ENCODE measurements at places on chromosomes 12 and 14.

GRCh38 chr12:88958153-88958552 lies 377.9 kb upstream of the KITLG start:
- DNase-seq = no peak

GRCh38 chr12:116325336-116325664 lies 47.8 kb upstream of the MED13L start:
- no peak for DNase-seq

DNA sequence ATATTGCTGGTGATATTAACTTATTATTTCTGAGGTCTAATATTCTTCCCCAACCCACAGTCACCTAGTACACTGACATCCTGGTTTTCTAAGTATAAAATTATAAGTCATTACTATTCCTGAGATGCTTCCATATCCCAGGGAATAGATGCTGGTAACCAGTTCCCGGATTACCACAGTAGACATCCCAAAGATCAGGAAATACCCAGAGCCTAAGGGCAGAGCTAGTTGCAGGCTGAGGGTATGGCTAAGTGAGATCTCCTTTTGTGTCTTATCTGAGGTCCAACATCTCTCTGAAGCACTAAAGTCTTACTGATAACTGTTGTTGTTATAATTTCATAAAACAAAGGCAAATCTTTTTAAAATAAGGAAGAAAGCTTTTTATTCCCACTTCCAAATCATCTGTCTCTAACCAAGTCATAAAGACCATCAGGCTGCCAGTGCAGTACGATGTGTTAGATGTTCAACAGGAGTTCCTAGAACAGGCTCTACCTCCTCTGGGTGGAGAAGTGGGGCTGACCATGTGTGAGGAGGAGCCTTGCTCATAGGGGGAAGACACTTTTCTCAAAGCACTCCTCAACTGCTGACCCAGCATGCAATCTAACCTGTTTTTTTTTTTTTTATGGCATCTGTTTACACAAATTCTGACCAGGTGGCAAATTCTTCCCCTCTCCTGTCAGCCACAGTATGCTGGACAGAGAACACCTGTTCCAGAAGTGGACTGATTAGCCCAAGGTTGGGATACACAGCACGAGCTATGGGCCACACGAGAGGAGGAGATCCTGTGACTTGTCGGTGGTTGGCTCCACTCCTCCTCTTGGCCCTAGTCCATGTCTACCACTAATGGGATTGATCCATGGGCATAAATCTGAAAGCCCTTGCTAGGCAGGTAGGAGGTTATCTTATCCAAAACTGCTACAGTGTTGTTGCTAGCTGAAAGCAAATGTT lies 16.1 kb upstream of the GRIP1 start:
- DNase-seq = no peak

DNA sequence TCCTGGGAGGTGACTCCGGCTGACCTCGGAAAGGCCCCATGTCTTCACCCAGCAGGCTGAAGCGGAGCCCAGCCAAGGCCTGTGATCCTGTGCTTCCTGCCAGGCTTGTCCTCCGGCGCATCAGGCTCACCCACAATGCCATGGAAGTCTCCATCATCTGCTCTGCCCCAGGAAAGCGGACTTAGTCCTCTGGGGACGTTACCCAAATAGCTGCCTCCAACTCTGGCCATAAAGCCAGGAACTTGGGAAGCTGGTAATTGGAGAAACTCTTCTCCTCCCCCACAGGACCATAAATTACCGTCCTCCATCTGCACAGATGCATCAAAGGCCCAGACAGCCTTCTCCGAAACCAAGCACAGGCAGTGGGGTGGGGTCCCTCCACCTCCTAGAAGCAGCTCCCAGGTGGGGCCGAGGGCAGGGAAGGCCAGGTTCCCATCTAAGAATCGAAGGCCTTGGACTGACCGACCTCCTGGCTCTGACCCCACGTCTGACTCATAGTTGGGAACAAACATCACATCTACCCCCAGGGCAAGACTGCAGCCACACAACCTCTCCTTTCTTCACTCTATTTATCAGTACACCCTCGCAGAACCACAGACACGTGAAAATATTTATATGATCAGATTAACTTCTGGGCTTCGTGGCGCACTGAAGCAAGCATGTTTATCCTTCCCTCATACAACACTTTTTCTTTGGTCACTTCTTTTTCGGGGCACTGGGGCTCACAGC lies 56.4 kb downstream of the PITPNM2 start:
- DNase-seq = no peak

DNA sequence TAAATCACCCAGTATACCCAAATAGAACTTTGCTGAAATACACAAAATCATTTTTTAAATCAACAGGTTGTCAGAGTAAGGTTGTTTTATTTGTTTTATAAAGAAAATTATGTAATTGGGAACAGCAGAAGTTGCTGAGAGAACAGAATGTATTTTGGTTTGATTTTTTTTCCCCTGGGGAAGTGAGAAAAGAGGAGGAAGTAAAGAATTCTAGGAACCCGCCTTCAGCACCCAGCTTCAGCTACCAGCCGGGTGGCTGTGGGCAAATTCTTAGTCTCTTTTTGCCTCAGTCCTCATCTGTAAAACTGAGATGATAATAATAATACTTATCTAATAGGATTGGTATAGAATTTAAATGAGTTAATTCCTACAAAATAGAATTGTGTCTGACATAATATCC lies 119.4 kb downstream of the SRGAP1 start:
- no peak for DNase-seq

DNA sequence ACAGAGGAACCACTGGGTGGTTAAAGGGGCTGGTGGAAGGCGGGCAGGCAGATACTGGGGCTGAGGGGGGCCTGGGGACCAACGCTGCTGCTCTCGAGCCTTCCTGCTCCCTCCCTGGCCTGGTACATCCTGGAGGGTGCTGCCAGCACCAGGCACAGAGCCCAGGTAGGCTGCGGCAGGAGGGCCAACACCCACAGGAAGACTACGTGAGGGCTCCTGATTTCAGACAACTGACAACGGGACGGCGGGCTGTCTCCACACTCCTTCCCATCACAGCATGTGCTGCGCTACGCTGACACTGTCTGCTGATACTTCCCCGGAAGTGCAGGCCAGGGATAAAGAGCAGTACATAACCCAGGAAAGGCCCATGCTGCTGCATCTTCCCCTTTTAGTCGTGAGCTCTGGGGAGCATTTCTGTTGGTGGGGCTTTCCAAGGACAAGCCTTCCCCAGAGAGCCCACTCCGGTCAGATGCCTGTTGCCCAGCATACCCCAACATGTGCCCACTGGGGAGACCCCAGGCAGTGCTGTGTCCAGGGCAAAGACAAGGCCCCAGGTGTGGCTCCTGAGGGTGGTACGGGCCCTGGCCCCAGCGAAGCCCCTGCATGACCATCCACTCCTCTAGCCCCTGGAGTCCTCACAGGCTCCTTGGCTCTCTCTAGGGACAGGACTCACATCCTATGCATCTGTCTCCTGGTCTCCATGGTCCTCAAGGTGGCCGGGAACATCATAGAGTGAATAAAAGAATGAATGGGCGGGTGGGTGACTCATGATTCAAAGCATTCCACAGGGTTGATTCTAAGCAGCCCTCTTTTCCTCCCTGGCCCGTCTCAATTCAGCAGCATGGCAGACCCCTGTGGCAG lies 38.0 kb downstream of the CHGA start:
- no peak for DNase-seq

DNA sequence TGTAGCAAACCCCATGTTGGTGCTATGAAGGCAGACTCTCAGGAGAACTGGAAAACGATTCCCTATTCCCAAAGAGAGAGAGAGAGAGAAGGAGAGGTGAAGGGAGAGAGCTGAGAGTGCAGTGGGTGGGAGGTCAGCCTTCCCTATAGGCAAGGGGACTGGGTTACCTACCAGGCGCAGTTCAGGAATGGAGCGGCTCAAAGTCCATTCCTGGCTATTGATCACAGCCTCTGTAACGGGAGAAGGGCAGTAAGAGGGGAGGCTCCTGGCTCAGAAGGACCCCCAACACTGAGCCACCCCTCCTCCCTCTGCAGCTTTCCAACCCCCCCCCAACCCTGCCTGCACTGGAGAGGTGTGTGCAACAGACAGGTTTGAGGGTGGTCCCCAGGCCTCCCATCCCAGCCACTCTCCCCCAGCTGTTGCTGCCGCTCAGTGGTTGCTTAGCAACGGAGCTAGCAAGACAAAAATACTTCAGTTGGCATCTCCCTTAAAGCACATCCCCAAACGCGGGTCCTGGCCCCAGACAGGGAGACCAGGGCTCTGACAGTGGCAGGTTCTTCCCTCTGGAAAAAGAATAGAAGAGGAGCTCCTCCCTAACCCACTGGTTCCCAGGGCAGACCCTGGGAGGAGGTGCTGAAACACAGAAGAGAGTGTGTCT lies 3.2 kb downstream of the AGAP2 start:
- no peak for DNase-seq

GRCh38 chr12:43692064-43692463 lies 66.5 kb downstream of the PUS7L start:
- DNase-seq = no peak

DNA sequence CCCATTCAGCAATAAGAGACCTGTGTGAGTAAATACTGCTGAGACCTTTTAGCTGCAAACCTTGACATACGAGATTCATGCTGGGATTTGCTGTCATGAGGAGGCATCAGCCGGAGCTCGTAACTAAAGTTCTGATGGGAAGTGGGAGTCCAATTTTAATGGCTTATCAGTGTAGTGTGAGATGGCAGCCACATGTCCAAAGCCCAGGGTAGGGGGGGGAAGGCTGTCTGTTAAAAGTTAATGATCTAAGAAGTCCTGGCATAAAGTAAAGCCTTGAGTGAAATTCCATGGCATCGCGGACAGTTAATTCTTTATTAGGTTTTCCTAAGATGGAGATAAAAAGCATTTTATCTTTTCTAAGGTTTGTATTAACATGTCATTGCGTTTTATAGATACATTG lies 240.0 kb downstream of the AACS start:
- no peak for DNase-seq

DNA sequence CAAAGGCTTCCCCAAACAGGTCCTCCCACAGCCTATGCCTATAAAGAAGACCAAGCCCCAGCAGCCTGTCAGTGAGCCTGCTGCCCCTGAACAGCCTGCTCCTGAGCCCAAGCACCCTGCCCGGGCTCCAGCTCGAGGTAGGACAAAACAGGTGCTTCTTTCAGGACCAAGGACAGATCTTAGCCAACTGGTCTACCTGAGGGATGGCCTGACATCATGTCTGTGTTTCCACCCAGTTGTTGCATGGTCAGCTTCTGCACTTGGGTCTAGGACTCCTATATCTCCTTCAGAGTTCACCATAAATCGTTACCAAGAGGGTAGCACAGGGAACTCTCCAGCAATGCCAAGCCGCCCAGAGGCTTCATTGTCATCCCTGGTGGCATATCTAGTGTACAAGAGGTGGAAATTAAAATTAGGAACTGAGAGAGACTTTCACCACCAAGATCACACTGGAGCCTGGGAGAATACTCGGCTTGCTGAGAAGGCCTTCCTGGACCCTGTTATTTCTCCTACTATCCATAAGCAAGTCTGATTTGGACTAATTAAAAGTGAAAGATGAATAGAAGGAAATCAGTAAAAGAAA lies 38.2 kb upstream of the OAS1 start:
- no peak for DNase-seq

GRCh38 chr12:70637303-70638085 lies at the start of gene PTPRB:
Gene PTPRB, minus strand, starts transcription at chr12:70637429. Its CDS starts 34 bp downstream, at chr12:70637395.
- no peak for DNase-seq

DNA sequence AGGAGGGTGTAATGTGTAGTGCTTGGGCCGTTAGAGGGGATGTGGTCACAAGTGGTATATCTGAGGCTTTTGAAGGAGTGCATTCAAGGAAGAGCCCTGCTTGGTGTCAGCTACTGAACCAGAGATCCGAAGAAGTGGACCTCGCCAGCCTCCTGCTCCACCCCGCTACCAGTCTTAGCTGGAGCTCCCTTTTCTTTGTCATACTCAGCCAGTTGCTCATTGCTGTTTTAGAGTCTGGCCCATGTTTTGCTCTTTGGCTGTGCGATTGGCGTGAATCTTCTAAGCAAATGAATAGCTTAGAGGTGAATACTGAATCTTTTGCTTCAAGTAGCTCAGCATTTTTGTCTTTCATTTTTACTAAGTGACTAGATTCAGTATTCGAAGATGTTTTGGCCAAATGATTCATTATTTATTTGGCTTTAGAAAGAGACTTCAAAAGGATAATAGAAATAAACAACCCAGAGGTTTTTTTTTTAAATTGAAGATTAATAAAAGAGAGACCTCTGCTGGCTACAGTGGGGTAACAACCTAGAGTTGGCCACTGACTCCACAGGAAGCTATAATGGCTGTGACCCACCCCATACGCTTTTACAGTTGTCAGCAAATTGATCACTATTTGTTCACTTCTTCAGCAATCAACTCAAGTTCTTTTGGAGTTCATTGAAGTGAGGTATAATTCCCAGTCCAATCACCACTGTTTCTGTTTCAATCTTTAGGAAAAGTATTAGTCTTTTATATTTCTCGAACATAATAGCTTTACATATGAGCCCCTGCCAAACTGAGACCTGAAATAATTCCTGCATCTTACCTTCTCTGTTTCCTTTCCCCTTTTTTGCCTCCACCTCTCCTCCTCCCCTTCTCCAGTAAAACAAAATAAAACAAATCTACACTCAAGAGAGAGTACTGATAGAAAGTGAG lies 19.9 kb downstream of the CDKN1B start:
- DNase-seq = no peak

DNA sequence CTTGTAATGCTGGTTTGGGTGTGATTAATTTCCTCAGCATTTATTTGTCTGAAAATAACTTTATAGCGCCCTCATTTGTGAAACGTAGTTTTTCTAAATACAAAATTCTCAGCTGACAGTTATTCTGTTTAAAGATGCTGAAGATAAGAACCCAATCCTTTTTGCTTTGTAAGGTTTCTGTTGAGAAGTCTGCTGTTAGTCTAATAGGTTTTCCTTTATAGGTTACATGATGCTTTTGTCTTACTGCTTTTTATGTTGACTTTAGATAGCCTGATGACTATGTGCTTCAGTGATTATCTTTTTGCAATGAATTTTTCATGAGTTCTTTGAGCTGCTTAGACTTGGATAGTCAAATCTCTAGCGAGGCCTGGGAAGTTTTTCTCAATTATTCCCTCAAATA lies 168.6 kb upstream of the PDE3A start:
- no peak for DNase-seq

Data from stimulated activated CD4-positive, alpha-beta T cell treated with anti-CD3 and anti-CD28 coated beads, TNF-alpha, amount 100 ng/mL, for 4 hours (primary cell).